ENCODE measurements at places on chromosomes 11 and 22.

- no peak for DNase-seq
Observed at GRCh38 chr11:42161886-42162285, 702.4 kb upstream of the LRRC4C start.

DNA sequence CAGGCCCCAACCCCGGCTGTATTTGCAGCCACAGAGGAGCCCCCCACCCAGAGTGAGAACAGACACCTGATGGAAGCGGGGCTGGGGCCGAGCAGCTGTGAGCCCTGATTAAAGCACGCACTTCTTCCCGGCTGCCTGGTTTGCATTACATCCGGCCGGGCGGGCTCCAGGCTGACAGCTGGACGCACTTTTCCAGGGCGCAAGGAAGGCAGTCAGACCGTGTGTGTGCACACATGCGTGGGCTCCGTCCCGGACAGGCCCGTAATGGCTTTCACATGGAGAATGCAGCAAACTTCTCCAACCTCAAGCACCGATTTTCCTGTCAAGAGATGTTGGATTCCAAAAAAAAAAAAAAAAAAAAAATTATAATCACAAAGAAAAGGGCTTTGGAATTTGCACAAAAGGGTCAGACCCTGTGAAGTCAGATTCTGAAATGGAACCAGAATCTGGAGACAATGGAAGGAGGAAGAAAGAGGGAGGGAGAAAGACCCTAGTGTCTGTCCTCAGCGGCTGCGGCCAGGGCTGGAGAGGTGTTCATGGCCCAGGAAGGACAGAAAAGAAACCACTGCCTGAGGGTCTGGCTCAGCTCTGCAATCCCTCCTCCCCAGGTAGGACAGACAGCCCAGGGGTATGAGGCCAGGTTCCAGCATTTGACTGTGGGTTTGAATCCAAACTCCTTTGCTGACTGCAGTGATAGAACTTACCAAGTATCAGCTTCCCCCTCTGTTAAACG lies 365.5 kb downstream of the MN1 start:
- no peak for DNase-seq

GRCh38 chr22:39239561-39240423 lies 5.0 kb downstream of the PDGFB start:
- DNase-seq = no peak

- no peak for DNase-seq
Observed at GRCh38 chr11:24944891-24945290, 448.0 kb downstream of the LUZP2 start.

DNA sequence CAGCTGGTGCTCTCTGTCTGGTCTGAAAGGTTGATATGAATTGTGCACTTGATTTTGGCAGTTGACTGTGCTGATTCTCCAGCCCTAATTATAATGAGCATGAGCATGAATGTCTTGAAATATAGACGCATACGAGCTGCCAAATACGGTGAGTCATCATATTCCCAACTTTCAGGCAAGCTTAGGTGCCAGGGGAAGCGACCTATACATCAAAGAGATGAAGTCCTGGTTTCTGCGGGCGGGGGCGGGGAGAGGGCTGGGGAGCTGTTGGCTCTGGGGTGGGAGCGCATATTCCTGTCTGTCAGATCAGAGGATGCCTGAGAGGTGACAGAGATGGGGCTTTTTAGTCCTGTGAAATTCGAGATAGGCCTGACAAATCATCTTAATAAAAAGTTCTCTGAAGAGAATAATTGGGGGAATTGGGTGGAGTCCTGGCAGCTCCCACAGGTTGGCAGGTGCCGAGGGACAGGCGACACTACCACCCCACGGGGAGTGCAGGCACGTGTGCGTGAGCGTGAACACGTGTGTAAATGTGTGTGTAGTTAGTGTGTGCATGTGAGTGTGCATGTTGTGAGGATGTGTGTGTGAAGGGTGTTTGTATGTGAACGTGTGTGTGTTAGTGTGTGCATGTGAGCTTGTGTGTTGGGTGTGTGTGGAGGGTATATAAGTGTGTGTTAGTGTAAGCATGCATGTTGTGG lies 865.3 kb downstream of the TBC1D22A start:
- no peak for DNase-seq
